HepG2 (cell line): ENCODE measurements at places on chromosomes 7 and 10.

DNA sequence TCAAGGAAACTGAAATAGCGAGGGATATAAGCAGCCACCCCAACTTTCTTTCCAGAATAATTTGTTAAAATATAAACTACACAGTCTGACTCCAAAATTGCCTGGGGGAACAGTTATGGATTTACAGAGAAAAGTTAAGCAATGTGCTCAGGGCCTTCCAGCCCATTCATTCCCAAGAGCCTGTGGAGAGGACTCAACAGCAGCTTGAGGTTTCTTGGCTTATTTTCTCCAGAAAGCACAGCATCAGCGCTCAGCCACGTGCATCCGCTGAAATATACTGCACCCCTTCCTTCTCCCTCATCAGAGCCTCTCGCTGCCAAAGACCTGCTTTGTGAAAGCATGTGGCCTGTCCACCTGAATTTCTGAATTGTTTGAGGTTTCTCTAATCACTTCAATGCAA, 375.2 kb upstream of the VWC2 start:
- DNase-seq: no peak

GRCh38 chr7:36943591-36944435, 219.5 kb upstream of the AOAH start:
- DNase-seq: no peak

- DNase-seq: no peak
Observed at GRCh38 chr7:17822547-17823173, 117.6 kb downstream of the SNX13 start.

- no peak for DNase-seq
Observed at GRCh38 chr10:75542084-75542483, 110.7 kb downstream of the LRMDA start.

- DNase-seq: no peak
Observed at GRCh38 chr10:8260645-8261044, 206.2 kb downstream of the GATA3 start.

DNA sequence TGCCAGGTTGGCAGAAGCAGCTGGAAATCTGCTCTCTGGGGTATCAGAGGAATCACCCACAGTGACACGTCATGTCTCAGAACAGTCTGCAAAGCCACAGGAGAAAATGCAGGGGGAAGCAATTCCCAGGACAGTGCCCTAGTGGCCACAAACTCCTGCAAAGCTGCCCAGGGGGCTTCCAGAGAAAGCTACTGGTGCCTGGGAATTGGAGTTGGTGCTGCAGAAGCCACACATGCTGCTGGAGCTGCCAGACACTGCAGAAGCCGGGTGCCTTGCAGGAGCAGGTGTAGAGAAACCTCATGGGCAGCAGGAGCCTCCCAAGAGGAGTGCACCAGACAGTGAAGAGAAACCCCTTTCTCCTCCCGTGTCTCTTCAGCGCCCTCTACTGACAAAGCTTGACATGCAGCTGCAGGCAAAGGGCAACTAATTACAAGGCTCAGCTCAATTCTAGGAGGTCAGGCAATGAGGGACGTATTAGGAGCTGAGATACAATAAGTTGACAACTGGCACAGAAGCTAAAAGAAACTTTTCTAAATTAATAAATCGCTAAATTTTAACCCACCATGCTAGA, 30.2 kb upstream of the NUB1 start:
- DNase-seq: peak; percentile 45

DNA sequence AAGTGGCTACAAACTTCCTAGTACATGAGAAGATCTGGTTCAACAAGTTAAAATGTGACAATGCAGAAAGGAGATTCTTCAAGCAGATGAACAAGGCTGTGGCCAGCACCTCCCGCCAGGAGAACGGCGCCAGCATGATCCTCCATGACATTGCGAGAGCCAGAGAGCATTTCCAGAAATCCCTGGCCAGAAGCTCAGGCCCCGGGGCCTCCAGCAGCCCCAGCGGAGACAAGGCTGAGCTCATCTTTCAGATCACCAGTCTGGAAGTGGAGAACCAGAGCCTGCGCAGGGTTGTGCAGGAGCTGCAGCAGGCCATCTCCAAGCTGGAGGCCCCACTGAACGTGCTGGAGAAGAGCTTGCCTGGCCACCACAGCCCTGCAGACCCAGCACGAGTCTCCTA, 40.1 kb upstream of the ZNF273 start:
- DNase-seq: no peak
